ENCODE measurements at places on chromosomes 3 and 15.

- DNase-seq = no peak
Measured at GRCh38 chr3:161042023-161042501, 63.1 kb downstream of the B3GALNT1 start.

- peak; percentile 60 for DNase-seq
Measured at GRCh38 chr3:66816090-66816761, 181.9 kb upstream of the KBTBD8 start.

- no peak for DNase-seq
Measured at GRCh38 chr3:16441371-16441875, 72.1 kb downstream of the RFTN1 start.

DNA sequence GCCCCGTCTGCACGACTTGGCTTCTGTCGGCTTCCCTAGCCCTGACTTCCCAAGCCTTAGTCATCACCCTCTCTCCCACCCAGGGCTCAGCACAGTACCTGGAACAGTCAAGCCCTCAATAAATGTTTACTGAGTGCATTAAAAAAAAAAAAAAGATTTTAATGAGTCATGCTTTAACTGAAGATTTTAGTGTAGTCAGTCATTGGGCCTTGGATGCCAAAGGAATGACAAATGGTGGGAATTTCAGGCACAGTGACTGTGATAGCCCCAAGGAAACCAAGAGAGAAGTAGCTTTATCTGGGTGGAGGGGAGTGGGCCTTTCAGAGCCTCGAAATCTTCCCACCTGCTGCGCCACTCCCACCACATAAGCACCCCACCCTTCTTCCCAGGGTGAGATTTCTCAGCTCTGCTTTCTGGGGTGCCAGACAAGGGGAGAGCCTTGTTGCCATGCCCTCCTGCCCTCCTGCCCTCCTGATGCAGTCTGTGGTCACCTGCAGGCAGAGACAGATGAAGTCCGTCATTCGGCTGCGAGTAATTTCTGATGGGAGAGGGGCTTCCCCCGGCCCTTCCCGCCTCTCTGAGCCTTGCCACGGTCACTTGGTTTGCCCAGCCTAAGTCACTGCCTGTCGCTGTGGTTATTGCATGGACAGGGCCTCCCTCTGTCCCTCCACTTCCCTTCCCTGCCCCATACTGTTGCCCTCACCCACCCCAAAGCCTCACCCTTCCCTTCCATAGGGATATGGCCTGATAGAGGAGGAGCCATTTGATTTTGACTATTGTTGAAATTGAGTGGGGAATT is 41.8 kb downstream of the SMAD3 start:
- peak; percentile 99 for DNase-seq

- no peak for DNase-seq
Measured at GRCh38 chr3:151467069-151467468, 6.2 kb upstream of the IGSF10 start.

GRCh38 chr15:65306551-65306950 is 2.1 kb downstream of the RNU5B-1 start:
- DNase-seq = no peak

DNA sequence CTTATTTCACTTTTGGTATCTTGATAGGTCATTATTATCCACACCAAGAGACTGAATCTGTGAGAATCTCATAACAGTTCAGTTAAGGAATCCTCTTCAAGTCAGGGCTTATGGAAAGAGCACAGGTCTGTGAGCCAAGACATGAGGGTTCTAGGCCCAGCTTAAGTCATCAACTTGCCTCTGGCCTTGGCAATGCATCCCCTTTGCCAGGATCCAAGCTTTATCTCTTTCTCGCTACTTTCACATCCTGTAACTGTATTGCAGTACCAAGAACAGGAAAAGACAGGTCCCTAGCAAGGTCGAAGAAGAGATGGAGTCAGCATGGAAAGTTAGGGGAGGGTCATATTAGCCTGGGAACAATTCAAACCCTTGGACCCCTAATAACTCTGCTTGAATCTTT is 13.5 kb upstream of the APOD start:
- DNase-seq = no peak

DNA sequence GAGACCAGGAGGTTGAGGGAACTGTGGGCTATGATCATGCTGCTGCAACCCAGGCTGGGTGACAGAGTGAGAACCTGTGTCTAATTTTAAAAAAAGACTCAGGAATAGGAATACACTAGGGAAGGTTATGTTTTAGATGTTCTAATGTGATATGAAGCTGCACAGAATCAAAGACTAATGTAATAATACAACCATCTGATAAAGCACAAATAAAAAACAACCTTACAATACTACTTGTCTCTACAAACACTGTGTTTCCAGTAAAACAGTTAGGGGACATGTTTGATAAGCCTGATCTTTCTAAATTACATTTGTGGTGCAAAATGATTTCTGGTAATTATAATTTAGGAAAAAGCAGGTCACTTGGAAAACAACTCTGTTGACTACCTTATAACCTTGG is 56.7 kb downstream of the RBMS3 start:
- DNase-seq = no peak
